ENCODE measurements at places on chromosomes 7 and 10.

GRCh38 chr7:104980440-104980839, 33.6 kb upstream of the KMT2E start:
- peak; percentile 35 for DNase-seq

DNA sequence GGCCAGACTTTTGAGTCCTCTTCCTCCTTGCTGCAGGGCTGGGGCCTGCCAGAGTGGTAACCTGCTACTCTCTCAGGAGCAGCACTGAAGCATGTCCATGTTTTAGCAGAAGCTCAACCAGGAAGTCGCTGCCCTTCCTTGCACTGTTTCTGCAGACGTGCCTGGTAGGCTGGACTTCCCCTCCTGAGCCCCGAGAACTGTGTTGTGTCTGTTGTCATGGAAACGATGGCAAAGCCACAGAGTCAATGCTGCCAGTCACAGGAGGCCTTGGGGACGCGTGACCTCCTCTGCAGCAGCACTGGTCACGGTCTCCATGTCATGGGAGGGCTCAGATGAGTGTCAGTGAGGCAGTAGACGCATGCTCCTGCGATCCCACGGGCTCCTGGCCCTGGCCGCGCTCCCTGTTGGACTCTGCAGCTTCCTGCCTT, 145.5 kb downstream of the FANK1 start:
- DNase-seq = no peak

GRCh38 chr10:120685136-120685535, 166.0 kb upstream of the WDR11 start:
- no peak for DNase-seq

DNA sequence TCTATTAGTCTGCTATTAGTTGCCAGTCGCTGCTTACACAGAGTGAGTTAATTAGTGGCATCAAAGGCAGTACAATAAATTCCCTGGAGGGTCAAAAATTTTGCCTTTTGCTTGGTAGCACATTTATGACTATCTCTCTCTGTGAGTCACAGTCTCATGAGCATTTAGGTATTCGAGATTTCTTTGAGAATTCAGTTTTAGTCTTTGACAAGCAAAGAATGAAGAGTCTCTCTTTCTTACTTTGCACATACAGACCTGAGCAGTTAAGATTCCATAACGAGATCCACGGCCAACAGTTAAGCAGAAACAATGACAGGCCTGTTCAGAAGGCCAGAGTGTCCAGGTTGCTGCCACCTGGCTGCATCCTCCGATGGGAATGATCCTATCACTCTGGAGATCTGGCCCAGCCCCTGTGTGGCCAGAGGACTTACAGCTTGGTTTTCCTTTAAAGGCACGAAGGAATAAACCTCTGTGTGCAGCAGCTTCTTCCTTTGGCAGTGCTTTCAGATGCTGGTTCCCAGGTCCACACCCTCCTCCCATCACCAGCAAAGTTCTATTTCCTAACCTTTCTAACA, 80.6 kb downstream of the GLI3 start:
- peak; percentile 76 for DNase-seq

DNA sequence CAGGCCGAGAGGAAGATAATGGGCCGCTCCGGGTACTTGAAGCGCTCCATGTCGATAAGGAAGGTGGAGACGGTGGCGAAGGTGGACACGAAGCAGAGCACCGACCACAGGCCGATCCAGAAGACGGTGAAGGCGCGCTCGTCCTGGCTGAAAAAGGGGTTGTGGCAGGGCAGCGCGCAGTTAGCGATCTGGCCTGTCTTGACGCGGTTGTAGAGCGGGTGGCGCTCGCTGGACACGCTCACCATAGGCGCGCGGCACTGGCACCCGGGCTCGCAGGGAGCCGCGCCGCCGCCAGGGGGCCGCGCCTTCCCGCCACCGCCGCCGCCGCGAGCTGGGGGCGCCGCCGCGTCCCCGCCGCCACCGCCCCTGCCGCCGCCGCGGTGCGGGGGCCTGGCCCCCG, 1.6 kb downstream of the FZD8 start:
- peak; percentile 68 for DNase-seq

DNA sequence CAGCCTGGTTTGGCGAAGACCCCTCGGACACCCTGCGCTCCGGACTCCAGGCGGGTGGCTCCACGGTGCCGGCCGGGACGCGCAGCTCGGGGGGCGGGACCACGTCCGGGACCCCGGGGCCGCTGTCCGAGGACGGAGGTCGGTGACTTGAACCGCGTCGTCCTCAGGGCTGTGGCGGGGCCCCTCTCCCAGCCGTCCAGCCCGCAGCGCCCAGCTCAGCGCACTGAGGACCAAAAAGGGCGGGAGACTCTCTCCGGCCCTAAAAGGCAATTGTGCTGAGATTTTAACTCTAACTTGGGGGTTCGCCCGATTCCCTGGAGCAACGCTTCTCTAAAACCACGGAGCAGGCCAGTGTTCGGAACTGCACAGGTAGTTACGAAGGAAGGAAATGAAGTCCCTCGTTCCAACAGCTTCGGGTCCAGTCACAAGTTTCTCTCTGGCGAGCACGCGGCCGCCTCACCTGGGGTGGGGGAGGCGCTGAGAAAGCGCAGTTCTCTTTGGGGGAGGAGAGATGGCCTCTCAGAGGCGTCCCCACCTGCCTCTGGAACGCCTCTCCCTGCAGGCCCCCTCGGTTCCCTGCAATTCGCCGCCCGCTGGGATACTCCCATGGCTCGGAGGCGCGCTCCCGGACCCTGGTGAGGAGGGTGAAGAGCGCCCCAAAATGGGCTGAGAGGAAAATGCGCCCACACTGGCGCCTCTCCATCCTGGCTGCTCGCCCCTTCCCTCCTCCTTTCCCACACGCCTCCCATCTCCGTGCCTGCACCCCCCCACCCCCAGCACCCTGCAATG, 352.7 kb downstream of the DNAJB6 start:
- DNase-seq = no peak

DNA sequence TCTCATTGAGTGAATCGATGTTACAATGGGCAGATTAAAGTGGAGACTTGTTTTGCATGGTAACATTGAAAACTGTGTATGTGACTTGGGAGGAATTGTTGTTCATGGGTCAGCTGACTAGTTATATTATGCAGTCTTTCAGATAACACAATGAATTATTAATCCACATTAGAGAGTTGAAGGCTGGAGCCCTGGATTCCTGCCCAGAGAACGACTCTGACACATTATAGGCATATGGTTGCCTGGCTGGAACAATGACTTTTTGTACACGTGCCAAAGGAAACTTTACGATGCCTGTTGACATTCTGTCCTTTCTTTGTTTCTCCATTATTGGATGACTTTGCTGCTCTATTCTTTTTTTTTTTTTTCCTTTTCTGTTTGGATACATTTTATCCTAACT, 52.3 kb upstream of the TMEM229A start:
- no peak for DNase-seq

- no peak for DNase-seq
These were observed 152.0 kb upstream of the PCBD1 start for GRCh38 chr10:71040343-71040742.

DNA sequence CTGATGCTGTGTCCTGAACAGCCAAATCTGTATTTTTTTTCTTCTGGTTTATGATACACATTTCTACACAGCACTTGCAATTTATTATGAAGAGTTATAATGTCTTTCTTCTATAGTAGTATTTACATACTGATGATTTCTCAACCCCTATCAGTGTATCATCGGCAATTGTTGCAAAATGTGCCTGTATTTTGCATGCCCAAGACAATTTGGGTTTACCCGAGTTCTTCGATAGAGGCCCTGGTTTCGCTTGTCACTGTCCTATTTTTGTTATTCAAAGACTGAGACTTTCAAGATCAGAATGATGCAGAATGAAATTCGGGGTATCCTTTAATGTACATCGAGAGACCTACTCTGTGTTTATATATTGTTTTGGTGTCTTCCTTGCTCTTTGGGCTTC, 184.5 kb upstream of the PRSS58 start:
- no peak for DNase-seq

- no peak for DNase-seq
These were observed 76.3 kb upstream of the MRLN start for GRCh38 chr10:59829601-59830000.

- DNase-seq = peak; percentile 94
These were observed 46.9 kb upstream of the STK17A start for GRCh38 chr7:43535810-43536585.

DNA sequence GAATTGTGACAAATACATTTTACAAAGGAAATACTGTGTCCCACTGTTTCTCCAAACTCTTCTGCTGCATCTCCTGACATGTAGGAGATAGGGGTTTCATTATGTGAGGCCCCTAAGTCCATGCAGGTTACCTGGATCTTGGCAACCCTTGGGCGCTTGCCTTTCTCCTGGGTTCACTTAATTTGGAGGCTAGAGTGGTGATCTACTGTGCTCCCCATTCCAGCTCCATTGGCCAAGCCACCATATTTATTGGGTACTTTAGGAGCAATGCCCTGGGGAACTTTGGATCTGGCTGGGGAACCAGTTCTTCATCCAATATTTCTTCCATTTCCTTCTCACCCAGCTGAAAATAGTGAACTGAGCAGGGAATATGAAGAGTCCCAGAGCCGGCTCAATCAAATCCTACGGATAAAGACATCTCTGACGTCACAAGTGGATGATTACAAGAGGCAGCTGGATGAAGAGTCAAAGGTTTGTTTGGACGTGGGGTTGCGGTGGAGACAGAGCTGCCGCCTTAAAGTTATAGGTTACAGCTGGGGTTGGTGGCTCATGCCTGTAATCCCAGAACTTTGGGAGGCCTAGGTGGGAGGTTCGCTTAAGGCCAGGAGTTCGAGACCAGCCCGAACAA, 18.5 kb downstream of the MYH16 start:
- no peak for DNase-seq

DNA sequence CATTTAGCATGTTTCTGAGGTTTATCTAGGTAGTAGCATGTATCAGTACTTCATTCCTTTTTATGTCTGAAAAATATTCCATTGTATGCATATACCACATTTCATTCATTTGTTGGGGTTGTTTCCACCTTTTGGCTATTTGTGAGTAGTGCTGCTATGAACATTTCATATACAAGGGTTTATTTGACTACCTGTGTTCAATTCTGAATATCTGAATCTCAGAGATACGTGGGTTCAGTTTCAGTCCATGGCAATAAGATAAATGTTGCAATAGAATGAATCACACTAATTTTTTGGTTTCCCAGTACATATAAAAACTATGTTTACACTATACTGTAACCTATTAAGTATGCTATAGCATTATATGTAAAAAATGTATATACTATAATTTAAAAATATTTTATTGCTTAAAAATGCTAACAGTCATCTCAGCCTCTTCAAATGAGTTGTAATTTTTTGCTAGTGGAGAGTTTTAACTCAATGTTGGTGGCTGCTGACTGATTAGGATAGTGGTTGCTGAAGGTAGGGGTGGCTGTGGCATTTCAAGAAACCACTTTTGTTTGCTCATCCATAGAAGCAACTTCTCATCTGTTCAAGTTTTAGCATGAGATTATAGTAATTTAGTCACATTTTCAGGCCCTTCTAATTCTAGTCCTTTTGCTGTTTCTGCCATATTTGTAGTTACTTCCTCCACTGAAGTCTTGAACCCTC, 13.9 kb downstream of the PLEKHA1 start:
- DNase-seq = no peak

- no peak for DNase-seq
These were observed 27.1 kb downstream of the ABCB4 start for GRCh38 chr7:87448388-87448787.

DNA sequence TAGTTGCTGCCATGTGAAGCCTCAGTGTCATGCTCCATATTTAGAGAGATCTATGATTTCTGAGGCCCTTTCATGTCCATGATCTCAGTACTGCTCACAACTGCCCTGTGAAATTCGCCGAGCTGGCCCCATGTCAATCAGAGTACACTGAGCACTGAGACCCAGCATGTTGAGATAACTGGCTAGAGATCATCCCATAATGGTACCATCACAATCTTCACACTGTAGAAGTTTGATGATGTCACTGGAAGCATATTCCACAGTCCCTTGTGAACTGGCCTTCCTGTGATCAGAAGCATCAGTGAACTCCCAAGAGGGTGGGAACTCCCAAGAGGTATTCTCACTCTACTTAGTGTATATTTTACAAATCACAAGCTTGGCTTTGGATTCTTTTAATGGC, 116.0 kb downstream of the EGFR start:
- no peak for DNase-seq

DNA sequence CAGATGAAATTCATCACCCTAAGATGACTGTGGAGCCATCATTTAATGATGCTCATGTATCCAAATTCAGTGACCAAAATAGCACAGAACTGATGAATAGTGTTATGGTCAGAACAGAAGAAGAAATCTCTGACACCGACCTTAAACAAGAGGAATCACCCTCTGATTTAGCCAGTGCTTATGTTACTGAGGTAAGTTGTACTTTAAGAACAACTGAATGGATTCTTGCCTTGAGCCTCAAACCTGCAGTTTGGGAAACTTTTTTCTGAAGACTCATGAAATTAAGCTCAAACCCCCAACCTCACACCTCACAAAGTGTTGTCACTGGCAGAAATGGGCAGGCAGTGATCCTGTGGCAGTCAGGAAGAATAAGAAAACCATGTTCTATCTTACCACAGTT, 25.6 kb downstream of the TMEM243 start:
- DNase-seq = no peak

DNA sequence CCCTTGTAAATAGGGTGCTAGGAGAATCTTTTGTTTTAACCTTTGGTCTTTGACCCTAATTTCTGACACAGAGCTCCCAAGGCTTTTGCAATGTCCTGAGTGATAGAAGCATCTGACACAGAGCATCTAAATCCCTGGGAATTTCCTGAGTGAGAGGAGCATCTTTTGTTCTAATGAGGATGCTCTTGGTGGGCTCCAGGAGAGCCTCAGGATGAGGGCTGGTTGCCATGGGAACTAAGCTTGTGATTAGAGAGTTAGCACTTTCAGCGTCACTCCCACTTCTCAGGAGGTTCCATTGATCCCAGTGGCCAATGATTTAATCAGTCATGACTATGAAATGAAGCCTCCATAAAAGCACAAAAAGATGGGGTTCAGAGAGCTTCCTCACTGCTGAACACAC, 264.8 kb downstream of the KIF20B start:
- no peak for DNase-seq

GRCh38 chr7:21346297-21346696, 81.6 kb upstream of the SP4 start:
- no peak for DNase-seq

DNA sequence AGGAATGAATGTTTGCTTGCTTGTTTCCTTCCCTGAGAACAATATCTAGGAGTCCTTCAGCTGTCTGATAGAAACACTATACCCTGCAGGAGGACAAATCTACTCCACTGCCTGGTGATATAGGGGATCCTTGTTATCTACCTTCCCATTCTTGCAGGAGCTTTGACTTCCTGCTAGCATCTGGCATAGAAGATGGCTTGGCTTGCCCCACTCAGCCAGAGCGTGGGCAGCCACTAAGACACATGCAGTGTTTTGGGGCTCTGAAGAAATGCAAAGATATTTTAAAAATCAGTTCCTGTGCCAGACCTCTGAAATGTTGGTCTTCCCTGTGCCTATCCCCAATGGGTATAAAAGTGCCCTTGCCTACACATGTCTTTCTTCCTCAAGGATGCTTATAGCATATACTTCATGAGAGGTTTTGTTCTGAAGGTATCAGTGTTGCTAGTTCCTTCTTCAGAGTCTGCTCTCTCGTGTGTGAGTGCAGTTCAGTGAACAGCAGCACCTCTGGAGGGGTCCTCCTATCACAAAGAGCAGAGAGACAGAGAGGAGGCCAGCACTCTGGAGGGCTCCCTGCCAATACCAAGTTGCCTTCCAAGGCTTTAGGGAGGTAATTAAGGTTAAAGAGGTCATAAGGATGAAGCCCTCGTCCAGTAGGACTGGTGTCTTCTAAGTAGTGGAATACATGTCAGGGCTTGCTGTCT, 149.1 kb upstream of the CALCR start:
- no peak for DNase-seq
